Activated CD4-positive, alpha-beta T cell treated with anti-CD3 and anti-CD28 coated beads for 24 hours (primary cell): ENCODE measurements at places on chromosomes 6 and 20.

DNA sequence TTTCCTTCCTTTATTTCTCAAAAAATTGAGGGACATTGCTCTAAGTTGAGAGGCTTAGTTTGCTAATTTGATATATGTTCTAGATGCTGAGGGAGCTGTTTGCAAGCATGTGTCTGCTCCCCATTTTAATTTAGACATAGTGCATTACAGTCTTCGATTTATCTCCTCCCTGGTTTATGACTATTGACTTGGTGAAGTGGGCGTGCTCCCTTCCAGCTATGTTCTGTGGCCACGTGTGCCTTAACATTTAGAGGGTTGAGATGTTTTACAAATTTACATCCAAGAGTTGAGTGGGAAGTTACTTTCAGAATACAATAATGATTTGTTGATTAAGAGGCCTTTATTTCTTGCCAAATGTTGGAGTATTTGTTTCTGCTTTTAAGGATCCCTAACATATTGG lies 48.2 kb downstream of the KLHL32 start:
- DNase-seq = no peak

DNA sequence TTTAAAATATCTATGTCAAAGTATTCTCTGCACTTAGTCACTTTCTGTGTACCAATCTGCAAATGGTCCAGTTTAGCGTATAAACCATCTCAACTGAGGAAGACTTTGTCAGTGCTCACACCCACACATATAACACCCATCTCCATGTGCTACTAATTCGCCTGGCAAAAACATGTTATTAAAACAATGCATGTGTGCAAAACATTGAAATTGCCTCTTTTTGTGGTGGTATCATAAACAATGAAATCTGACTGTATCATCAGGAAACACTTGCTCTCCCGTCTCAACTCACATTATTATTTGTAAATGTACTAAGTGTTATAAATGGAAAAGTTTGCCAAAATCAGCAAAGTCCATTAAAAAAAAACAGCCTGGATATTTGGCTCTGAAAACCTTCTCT lies 105.9 kb upstream of the FOXC1 start:
- no peak for DNase-seq

GRCh38 chr6:111250791-111251354 lies 163.6 kb downstream of the SLC16A10 start:
- DNase-seq = no peak

DNA sequence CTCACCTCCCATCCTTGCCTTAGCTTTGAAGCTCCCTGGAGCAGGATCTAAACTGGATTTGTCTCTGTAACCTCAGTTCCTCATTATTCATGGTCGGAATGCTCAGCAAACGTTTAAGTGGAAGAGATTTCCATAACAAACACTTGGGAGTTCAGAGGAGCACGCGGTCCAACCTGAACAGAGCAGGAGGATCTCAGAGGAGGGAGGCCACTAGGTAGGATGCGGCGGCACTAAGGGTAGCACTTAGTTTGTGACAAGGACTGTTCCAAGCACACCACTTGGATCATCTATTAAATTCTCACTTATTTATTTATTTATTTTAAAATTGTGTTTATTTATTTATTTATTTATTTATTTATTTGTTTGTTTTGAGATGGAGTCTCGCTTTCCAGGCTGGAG lies 13.3 kb upstream of the CCN5 start:
- no peak for DNase-seq

DNA sequence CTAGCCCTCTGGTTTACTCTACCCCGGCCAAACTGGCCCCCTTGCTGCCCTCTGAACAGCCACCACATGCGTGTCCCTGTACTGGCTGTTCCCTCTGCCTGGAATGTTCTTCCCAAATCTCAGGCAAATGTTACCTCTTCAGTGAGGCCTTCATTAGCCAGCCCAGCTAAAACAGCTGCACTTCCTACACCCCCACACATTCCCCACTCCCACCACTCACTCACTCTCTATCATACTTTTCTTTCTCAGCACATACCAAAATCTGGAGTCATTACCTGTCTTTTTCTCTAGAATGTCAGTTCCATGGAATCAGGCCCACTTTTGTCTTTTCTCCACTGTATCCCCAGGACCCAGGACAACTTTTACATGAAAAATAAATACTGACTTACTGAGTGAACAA lies 401.2 kb upstream of the SULF2 start:
- no peak for DNase-seq

- DNase-seq = no peak
These were observed 182.8 kb downstream of the TBXT start for GRCh38 chr6:165984729-165985275.

GRCh38 chr6:167660944-167661551 lies 165.7 kb upstream of the AFDN start:
- DNase-seq = no peak

DNA sequence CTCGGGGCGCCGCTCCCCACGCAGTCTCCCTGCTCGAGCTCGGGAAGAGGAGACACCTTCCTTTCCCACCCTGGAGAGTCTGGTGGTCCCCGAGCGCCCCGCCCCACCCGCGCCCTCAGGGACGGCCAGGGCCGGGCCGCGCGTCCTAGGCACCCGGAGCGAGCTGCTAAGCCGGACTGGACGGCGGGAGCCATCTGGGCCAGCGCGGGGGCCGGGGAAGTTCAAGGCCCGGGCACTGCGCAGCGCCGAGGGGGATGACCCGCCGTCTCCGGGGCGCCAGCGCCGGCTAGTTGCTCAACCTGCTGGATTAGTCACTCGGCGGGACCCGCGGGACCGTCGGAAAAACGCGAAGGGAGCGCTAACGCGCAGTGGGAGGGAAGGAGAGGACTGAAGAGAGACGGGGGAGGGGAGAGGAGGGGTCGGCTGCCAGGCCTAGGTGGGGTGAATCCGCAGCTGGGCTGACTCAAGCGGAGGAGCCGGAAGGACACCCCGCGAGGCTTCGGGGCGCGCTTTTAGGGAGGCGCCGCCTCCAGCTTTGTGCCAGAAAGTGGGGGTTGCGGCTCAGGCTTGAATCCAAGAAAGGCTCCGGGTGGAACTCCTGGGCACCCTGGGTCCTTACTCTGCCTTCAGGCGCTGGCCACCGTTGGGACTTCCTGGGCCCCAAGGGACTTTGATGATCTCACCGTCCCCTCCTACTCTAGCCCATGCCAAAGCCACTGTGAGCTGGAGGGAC lies 75.7 kb upstream of the FOXP4 start:
- no peak for DNase-seq
